Retina (tissue), 1 donor: ENCODE measurements at places on chromosomes 12 and 14.

DNA sequence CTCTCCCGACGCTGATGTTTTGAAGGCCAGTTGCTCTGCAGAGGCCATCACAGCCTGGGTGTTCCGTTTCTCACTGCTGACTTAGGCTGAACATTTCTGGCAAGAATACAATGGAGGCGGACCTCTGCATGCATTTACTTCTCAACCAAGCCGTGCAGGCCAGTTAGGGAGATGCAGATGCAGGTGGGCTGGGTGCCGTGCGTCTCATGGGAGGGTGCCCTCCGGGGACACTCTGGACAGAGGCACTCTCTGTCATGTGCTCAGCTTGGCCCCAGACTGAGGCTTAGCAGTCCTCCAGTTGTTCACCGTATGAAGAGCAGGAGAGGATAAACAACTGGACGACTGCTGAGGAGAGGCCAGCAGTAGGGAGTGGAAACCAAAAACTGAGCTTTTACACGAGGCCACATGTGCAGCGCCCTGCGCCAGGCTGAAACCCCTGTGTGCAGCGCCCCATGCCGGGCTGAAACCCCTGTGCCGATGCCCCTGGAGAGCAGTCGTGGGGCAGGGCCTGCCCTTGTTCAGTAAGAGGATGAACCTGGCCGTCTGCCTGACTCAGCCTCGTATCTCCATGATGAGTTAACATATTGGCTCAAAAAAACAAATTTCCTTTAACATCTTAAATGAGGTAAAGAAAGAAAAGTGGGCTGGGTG is 32.3 kb downstream of the DDX51 start:
- DNase-seq = no peak

- no peak for DNase-seq
These were observed 52.3 kb downstream of the PLXNC1 start for GRCh38 chr12:94200695-94201094.

DNA sequence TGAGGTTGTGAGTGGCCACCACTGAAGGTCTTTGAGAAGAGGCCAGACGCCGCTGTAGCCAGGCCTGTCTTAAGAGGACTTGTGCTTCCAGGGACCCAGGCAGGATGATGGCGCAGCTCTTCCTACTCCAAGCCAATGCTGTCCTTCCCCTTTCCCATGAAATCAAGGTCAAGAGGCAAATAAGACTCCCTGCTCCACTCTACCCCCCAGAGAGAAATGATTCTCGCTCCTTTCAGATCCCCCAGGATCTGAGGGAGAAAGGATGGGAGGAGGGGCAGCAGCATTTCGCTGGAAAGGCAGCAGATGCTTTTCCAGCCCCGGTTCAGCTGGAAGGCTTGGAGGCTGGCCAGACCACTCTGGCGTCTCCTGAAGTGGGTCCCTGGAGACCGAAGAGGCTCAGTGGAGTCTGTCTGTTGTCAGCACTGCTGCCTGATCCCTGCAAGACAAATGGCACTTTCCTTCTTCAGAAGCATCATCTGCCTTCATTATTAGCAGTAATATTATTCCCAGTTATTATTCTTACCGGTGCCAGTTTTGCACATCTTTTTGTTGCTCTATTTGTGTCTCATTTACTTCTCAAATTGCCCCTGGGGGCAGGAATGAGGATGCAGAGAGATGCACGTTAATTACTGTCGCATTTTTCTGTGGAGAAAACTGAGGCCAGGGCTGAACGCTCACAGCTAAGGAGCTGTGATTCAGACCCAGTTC is 51.4 kb downstream of the C14orf132 start:
- peak; percentile 69 for DNase-seq

DNA sequence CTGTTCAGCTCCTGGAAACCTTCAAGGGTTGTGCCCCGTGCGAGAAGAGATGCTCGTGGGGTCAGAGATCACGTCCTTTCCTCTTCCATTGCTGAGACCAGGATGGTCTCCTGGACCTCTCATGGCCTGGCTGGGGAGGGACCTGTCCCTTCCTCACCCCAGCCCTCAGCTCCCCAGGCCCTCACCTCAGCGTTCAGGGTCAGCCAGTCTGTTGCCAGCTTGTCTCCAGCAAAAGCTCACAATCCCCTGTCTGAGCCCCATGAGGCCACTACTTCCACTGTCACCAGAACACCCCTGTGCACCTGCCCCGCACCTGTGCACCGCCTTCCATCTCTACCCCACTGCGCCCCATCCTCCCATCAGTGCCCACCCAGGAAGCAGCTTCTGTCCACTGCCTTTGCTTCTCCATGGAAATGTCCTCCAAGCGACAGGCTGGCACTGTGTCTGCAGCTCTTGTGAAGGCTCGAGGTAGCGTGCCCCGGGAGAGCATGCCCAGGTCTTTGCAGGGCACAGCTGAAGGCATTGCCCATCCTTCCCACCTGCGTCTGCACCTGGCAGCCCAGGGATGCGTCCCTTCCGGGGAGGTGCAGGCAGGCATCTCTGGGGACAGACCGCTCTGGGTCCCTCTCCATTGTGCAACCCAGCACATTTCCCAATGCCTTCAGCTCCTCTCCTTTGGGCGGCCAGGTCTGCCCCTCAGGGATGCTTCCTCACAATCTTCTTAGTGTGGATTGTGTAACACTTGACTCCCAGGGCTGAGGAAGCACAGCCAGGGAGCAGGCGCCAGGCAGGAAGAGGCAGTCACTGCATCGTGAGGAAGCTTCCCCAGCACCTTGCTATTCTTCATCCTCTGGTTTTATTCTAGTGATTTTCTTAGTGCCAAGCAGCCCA is 179.6 kb downstream of the ADGRD1 start:
- peak; percentile 17 for DNase-seq

DNA sequence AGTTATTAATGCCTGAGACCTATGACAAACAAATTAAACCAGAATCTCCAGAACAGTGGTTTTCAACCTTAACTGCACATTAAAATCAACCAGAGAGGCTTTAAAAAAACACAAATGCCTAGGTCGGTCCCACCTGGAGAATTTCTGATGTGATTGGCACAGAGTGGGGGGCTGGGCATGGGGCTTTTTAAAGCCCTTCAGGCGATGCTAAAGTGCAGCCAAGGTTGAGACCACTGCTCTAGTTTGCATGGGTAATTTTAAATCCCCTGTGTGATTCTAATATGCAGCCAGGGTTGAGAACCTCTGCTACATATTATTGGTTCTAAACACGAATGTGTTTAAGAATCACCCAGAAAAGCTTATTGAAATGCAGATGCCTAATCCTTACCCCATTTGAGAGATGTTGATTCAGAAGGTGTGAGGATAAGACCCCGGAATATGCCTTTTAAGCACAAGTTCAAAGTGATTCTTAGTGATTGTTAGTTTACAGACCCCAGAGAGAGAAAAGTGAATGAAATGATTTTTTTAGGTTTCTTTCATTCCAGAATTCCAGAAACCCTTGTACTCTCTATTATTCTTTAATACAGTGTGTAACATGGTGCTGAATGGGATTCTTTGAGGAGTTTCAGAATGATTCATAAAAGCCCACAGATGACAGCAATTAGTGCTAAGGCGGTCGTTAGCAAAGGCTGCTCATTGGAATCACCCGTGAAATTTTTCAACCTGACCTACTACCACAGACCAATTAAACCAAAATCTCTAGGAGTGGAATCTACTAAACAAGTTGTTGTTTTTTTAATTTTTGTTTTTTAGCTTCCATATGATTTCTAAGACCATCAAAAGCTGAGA is 44.9 kb downstream of the LIN7A start:
- DNase-seq = peak; percentile 25

DNA sequence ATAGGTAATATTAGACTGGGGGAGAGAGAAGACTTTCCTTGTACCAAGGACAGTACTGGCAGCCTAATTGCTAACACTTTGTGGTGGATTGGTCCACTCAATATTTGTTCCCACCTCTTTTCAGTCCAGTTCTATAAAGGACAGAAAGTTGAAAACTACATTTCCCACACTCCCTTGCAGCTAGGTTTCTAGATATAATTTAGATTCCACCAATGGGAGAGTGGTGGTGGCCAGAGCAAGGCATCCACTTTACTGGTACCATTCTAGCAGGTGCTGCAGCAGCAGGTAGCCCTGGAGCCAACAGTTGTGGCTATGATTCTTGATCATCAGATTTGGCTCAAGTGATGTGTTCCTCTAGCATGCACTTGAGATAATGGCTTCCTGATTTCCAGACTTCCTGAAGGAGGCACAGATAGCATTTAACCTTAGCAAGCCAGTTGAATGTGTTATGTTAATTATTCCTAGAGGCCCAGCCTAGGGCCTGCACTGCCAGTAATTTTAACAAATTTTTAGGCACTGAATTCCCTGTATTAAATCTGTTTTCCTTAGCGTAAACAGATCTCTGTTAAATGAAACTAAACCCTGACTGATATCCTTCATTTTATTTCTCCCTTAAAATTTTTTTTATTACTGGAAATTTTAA is 24.4 kb downstream of the SLC38A1 start:
- no peak for DNase-seq

DNA sequence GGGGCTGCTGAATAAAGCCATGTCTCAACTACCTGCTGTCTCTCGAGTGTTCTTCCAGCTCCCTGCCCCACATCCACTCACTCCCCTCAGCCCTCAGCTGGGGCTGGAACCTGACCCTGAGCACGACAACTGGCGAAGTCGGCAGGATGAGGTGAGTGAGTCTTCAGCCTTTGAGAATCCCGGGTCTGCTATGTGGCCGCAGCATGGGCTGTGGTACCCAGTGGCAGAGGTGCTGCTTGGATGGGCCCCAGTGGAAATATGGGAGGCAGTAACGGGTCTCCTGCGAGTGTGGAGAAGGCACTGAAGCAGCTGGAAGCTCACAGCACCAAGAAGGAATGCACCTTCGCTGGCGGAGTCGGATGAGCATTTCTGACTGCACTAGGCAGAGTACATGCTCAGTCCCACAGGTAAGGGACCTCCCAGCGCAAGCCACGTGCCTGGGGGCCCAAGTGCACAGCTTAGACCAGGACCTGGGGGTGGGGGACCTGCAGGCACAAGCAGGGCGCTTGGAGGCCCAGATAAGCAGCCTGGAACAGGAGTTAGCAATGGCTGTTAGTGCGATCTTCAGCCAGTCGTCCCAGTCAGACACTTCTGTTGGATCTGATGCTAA is 95.5 kb upstream of the TMPO start:
- no peak for DNase-seq

DNA sequence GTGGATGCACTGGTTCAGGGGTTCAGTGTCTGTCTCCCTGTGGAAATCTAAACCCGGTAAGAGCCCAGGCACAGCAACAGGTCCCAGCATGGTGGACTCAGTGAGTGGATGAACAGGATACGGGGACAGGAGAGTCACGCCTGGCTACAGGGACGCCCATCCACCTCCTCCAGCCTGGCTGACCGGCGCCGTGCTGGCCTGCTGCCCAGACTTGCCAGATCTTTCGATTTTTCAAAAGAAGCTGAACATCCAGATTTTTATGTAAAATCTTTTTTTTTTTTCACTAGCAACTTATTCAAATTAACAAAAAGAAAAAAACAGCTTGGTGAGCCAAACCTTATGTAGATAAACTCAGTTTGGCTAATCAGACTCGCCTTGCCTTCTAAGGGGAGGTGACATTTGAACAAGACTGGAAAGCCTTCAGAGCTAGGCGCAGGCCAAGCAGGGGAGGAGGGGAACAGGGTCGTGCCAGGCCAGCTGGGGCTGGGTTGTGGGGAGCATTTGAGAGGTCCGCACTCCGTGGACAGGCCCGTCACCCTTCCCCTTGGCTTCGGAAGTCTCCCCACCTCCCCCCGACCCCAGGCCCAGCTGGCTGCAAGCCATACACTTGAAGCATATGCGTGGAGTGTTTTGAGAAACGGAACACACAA is 87.8 kb upstream of the NCOR2 start:
- peak; percentile 46 for DNase-seq

GRCh38 chr14:70086685-70087379 is 101.9 kb downstream of the SLC8A3 start:
- DNase-seq = peak; percentile 33

DNA sequence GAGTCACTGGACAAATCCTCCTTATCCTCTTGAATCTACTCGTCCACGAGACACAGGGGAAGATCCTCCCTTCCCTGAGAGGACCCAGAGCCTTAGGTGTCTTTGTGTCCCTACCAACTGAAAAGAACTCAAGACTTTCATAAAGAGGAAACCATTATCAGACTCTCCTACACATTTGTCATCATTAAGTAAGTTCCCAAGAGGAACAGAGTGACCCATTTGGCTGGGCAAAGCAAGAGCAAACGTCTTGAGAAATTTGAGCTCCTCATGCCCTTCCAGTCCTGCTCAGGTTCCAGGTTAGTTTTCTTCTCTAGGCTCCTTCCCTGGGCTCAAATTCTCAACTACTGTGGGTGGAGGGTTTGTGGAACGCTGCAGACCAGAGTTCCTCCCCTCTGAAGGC is 5.7 kb downstream of the MLF2 start:
- DNase-seq = no peak

- no peak for DNase-seq
These were observed 11.1 kb upstream of the ANO6 start for GRCh38 chr12:45204757-45205156.

DNA sequence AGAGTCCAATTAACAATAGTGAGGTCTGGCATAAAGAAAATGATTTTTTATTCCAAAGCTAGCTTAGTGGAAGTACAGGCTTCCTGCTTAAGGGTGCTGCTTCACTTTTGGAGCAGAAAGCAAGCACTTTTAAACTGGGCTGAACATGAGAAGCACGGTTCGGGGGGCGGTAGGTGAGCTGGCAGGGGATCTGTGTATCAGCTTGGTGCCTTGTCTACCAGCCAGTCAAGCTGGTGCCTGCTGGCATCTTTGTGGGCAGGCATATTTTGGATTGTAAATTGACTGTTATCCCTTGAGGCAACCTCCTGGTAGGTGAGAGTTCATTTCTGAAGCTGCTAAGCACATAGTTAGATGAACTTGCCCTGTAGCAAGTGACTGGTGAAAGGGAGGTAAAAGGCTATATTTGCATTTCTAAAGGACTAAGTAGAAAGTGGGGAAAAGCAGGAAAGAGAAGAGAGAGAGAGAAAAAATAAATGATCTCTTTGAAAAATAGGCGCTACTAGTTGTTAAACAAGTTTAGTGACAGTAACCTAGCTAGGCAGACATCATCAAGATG is 121.1 kb upstream of the SYT10 start:
- DNase-seq = no peak

DNA sequence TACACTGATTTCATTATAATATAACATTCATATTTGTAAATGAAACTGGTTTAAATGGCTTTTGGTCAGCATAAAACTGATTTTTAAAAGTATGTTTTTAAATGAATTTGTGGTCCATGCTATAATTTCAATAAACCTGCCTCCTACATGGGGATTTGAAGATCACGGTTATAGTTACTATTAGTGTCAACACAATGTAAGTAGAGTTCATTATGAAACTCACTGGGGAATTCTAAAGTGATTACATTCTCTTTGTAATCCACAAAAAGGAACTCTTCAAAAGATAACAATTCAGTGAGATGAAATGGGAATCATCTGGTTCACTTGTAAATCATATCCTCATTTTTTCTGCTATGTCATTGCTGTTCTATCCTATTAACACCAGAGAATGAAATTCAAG is 204.5 kb upstream of the G2E3 start:
- DNase-seq = no peak

- DNase-seq = peak; percentile 22
These were observed 155.4 kb downstream of the AACS start for GRCh38 chr12:125220404-125221273.
